ENCODE measurements at places on chromosomes 2 and 18.

DNA sequence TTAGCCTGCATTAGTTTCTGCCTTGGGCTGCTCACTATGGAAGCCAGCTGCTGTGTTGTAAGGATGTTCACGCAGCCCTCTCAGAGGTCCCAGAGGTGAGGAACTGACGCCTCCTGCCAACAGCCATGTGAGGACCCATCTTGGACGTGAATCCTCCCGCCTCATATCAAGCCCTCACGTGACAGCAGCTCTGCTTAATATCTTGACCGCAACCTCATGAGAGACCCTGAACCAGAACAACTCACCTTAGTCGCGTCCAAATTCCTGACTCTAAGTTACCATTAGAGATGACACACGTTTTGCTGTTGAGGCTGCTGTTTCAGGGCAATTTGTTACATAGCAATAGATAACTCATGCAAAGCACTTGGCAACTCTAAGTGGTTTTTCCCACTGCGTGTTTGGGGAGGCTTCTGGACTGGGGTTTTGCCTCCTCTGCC lies 97.7 kb downstream of the TMEM17 start:
- H3K4me1 ChIP-seq = peaks cover 25% of the 10 kb centered on the region
- H3K27ac ChIP-seq = no peak overlapping the region
- no peaks in the 10 kb centered on the region for H3K36me3 ChIP-seq
- no peak for DNase-seq
- H3K4me3 ChIP-seq = no peak overlapping the region

- H3K4me1 ChIP-seq = peaks cover 2% of the 10 kb centered on the region
- H3K27ac ChIP-seq = no peak overlapping the region
- H3K36me3 ChIP-seq = no peaks in the 10 kb centered on the region
- no peak overlapping the region for H3K4me3 ChIP-seq
- DNase-seq = peak; percentile 33
- H3K27me3 ChIP-seq = no peaks in the 10 kb centered on the region
These were observed 70.8 kb upstream of the NOSTRIN start for GRCh38 chr2:168731616-168732015.

DNA sequence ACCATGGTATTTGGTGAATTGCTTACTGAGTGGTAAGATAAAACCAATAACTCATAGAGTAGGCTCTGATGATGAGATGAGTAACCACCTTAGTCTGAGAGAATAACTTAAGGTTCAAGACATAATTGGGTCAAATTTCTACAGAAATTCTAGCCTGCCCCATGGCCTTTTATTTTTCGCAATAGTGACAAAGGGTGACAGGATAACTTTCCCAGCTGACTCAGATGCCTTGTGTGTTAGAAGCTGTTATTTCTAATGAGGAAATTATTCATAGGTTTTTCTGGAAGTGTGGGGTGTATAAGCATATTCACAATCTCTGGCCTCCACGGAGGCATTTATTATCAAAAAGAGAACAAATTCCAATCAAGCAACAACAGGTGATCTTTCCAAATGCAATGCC lies 159.0 kb downstream of the NUP35 start:
- H3K27me3 ChIP-seq = no peaks in the 10 kb centered on the region
- no peaks in the 10 kb centered on the region for H3K4me1 ChIP-seq
- H3K36me3 ChIP-seq = no peaks in the 10 kb centered on the region
- H3K27ac ChIP-seq = no peak overlapping the region

- no peak for DNase-seq
- H3K4me1 ChIP-seq = peaks cover 50% of the 10 kb centered on the region
- no peak overlapping the region for H3K4me3 ChIP-seq
- no peak overlapping the region for H3K27ac ChIP-seq
- peaks cover 94% of the 10 kb centered on the region for H3K27me3 ChIP-seq
- H3K36me3 ChIP-seq = no peaks in the 10 kb centered on the region
These were observed 1.4 kb upstream of the SIX3 start for GRCh38 chr2:44940049-44940494.

DNA sequence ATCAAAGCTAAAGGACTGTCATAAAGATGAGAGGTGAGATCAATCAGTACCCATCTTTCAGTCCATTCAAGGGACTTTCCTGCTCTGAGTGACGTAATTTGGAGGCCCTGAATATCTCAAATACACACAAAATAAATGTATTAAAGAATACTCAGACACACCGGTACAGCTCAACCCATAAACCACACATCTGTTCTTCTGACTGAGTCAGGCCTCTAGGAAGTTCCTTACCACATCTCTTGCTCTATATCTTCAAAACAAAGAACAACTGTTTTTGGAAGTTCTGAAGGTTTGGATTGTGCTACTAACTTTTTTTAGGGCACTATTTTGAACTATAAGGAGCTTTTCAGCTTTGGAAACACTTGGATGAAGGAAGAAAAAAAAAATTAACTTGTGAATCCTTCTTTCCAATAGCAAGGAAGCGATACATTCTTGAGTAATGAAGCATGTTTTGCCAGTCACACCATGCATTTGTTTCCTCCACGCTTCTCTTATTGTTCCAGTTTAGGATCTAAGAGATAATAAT lies 866.5 kb upstream of the VRK2 start:
- H3K27ac ChIP-seq = peak overlapping the region; percentile 86
- no peaks in the 10 kb centered on the region for H3K4me1 ChIP-seq
- H3K4me3 ChIP-seq = no peak overlapping the region
- DNase-seq = peak; percentile 34
- no peaks in the 10 kb centered on the region for H3K27me3 ChIP-seq
- no peaks in the 10 kb centered on the region for H3K36me3 ChIP-seq

DNA sequence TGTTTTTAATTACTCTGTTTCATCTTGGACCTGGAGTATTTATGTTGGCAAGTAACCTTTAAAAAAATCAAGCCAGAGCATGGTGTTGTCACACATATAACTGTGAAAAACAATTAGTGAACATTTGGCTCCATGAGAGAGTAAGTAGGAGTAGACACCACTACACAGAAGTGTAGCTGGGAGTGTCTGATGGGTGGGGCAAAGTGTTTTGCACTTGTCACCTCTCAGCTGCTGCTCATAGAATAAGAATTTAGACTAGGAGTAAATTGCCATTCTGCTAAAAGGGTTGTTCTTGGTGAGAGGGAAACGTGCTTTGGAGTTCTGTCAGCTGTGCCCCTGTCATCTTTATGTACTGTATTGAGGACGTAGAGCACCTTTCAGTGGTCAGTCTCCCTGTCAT lies 114.5 kb downstream of the TTC27 start:
- H3K27ac ChIP-seq = no peak overlapping the region
- H3K27me3 ChIP-seq = no peaks in the 10 kb centered on the region
- H3K4me1 ChIP-seq = peaks cover 1% of the 10 kb centered on the region
- no peak overlapping the region for H3K4me3 ChIP-seq

DNA sequence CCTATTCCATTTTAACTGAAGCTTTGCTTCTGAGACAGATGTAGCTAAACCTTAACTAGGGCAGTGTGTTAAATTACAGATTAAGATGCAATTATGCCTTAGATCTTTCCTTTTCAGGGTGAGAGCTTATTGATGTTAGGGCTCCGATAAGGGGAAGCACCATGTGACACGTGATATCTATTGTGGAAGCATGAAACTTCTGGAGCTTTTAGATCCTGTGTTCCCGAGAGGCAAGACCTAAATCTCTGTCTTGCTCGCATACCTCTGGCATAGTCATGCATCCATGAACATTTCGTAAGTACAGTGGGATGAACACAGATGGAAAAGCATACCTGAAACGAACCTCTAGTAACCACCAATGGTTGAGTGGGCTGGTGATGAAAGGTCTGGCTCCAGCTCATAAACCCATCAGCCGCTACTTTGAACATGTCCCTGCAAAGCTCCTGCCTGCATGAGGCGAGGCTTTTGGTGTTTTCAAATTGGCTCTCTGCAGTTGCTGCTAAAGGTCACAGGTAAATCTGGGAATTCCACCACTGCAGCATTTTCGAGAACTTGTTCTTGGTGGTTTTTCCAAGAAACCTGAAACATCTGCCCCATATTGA lies 3.7 kb upstream of the NRP2 start:
- H3K36me3 ChIP-seq = no peaks in the 10 kb centered on the region
- no peak overlapping the region for H3K4me3 ChIP-seq
- no peak for DNase-seq
- peaks cover 2% of the 10 kb centered on the region for H3K4me1 ChIP-seq
- no peak overlapping the region for H3K27ac ChIP-seq

- H3K4me1 ChIP-seq = no peaks in the 10 kb centered on the region
- no peak overlapping the region for H3K27ac ChIP-seq
- H3K4me3 ChIP-seq = no peak overlapping the region
- H3K36me3 ChIP-seq = no peaks in the 10 kb centered on the region
- H3K27me3 ChIP-seq = no peaks in the 10 kb centered on the region
These were observed 565.2 kb upstream of the NRXN1 start for GRCh38 chr2:51597086-51597485.

- peaks cover 19% of the 10 kb centered on the region for H3K27me3 ChIP-seq
- no peak overlapping the region for H3K27ac ChIP-seq
- no peaks in the 10 kb centered on the region for H3K36me3 ChIP-seq
- peaks cover 3% of the 10 kb centered on the region for H3K4me1 ChIP-seq
- DNase-seq = no peak
These were observed 28.7 kb upstream of the MYCN start for GRCh38 chr2:15911686-15912085.

DNA sequence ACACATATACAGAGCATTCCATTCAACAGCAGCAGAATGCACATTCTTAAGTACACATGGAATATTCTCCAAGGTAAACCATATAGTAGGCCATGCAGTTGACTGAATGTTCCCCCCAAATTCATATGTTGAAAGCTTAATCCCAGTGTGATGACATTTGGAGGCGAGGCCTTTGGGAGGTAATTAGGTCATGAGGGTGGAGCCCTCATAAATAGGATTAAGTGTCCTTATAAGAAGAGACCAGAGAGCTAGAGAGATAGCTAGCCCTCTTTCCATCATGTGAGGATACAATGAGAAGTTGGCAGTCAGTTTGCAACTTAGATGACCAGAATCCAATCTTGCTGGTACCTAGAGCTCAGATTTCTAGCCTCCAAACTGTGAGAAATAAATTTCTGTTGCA lies 27.6 kb downstream of the TMEM185B start:
- no peaks in the 10 kb centered on the region for H3K4me1 ChIP-seq
- H3K4me3 ChIP-seq = no peak overlapping the region
- no peak overlapping the region for H3K27ac ChIP-seq
- no peaks in the 10 kb centered on the region for H3K27me3 ChIP-seq
- no peaks in the 10 kb centered on the region for H3K36me3 ChIP-seq
- no peak for DNase-seq

GRCh38 chr2:173151671-173152401 lies 76.2 kb downstream of the MAP3K20 start:
- H3K27ac ChIP-seq = peak overlapping the region; percentile 60
- no peaks in the 10 kb centered on the region for H3K4me1 ChIP-seq
- peak; percentile 73 for DNase-seq
- peaks cover 7% of the 10 kb centered on the region for H3K36me3 ChIP-seq

DNA sequence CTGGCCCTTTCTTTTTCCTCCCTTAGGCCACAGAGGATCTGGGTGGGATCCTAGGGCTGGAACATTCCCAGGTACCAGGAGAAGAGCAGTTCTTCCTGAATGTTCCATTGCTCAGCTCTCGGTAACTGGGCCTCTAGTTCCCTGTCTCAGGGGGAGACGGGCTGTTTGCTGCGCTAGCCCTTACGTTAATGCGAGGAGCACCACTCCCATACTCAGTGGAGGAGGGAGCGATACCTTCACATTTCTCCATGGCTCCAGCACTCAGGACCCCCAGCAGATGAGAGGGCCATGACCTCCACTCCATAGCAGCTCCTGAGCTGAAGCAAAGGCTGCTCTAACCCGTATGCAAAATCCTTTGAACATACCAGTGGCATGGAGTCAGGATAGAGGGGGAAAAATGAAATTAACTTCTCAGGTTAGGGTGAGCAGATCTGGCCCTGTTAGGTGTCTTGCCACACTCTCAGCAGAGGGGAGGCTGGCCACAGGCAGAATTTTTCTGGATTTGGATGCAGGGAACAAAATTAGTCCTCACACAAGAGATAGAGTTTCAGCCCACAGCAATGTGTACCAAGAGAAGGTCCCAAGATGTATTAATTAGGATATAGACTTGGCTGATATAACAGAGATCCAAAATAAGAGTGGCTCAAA lies 206.7 kb downstream of the ZFP36L2 start:
- no peaks in the 10 kb centered on the region for H3K36me3 ChIP-seq
- H3K27ac ChIP-seq = no peak overlapping the region
- H3K4me3 ChIP-seq = no peak overlapping the region
- H3K4me1 ChIP-seq = peaks cover 4% of the 10 kb centered on the region
- H3K27me3 ChIP-seq = no peaks in the 10 kb centered on the region

DNA sequence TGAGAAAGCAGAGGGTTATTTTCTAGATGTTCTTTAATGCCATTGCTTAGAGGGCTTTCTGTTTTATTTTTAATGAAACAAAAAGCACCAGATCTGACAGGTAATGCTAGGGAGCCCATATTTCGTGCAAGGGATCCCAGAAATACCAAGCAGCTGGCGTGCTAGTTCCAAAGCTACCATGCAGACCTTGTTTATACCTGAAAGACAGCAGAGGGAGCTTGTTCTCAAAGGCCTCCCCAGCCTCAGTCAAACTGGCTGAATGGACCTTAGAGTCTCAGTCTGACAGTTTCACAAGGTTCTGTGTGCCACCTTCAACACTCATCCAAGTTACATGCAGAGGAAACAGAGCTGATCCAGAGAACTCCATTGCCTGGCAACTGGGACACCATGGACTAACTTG lies 48.6 kb downstream of the GALNT14 start:
- H3K27me3 ChIP-seq = peaks cover 5% of the 10 kb centered on the region
- no peak overlapping the region for H3K4me3 ChIP-seq
- peaks cover 15% of the 10 kb centered on the region for H3K4me1 ChIP-seq
- no peaks in the 10 kb centered on the region for H3K36me3 ChIP-seq
- H3K27ac ChIP-seq = no peak overlapping the region
- no peak for DNase-seq

- DNase-seq = peak; percentile 53
- no peaks in the 10 kb centered on the region for H3K4me1 ChIP-seq
- no peaks in the 10 kb centered on the region for H3K36me3 ChIP-seq
- no peak overlapping the region for H3K27ac ChIP-seq
These were observed 87.7 kb downstream of the MEP1B start for GRCh38 chr18:32277549-32277948.

DNA sequence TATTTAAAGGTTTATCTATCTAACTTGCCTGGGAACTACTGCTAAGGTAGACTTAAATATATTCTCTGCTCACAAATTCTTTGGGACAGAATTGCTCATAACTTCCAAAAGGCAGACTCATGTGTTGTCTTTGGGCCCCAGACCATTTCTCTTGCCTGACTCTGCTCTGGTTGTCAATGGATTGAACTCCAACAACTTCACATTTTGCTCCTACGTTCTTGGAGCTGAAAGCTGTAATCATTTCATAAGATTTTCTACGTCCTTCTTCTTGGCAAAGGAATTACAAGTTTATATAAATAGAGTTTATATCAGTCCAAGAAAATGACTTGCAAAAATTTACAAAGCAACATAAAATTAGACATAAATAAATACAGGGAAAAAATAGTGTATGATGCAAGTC lies 32.9 kb upstream of the PPM1B start:
- peak; percentile 33 for DNase-seq
- H3K27me3 ChIP-seq = no peaks in the 10 kb centered on the region
- no peaks in the 10 kb centered on the region for H3K36me3 ChIP-seq
- peak overlapping the region; percentile 57 for H3K27ac ChIP-seq

All from mesenchymal stem cell (in vitro differentiated cells and primary cell).